Calu3 (cell line): ENCODE measurements at places on chromosomes 4 and X. TPM values are rescaled to one million over a fixed set of nuclear protein-coding genes. Genes with fewer than 3 reads are reported as not detected.

GRCh38 chr4:136909626-136910025 is 622.7 kb downstream of the PCDH18 start:
- H3K4me3 ChIP-seq, result no peak overlapping the region
- no peaks in the 10 kb centered on the region for H3K27me3 ChIP-seq
- no peaks in the 10 kb centered on the region for H3K36me3 ChIP-seq
- H3K4me1 ChIP-seq, result no peaks in the 10 kb centered on the region
- no peak overlapping the region for H3K27ac ChIP-seq

DNA sequence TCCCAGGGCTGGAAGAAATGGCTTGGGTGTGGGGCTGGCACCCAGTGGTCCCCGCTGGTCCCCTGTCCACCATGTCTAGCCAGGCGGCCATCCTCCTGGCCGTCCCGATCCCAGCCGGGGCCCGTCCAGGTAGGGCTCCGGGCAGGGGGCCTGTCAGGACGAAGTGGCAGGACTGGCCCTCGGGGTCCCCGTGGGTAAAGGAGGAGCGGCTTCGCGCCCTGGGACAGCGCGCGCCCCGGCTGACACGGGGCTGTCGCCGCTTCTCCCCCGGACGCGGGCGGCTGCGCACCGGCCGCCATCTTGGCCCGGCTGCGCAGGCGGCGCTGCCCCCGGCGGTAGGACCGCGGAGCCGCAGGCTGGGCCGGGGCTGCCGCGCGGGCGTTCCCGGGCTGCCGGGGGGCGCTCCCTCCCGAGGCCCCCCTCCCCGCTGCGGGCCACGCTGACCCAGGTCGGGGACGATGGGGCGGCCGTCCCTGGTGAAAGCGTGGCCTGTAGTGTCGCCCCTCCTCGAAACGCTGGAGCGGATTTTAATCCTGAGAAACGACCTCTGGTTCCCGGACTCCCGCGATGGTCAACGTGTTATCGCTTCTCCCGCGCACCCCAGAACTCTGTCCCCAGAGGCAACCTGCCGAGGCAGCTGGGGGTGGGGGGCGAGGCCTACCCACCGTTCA is 60.4 kb upstream of the BCOR start:
- H3K4me3 ChIP-seq, result peak overlapping the region; percentile 54
- peak; percentile 53 for DNase-seq
- no peaks in the 10 kb centered on the region for H3K27me3 ChIP-seq
- peaks cover 19% of the 10 kb centered on the region for H3K36me3 ChIP-seq
- no peak overlapping the region for H3K27ac ChIP-seq

GRCh38 chr4:178856139-178856800 is 1414.0 kb upstream of the AGA start:
- no peaks in the 10 kb centered on the region for H3K27me3 ChIP-seq
- H3K4me1 ChIP-seq, result no peaks in the 10 kb centered on the region
- H3K4me3 ChIP-seq, result no peak overlapping the region
- H3K27ac ChIP-seq, result no peak overlapping the region
- no peaks in the 10 kb centered on the region for H3K36me3 ChIP-seq
- DNase-seq, result no peak

- no peak overlapping the region for H3K4me3 ChIP-seq
- H3K4me1 ChIP-seq, result peaks cover 8% of the 10 kb centered on the region
- H3K27ac ChIP-seq, result no peak overlapping the region
Measured at GRCh38 chr4:119068529-119068962, 67.1 kb upstream of the MYOZ2 start.

DNA sequence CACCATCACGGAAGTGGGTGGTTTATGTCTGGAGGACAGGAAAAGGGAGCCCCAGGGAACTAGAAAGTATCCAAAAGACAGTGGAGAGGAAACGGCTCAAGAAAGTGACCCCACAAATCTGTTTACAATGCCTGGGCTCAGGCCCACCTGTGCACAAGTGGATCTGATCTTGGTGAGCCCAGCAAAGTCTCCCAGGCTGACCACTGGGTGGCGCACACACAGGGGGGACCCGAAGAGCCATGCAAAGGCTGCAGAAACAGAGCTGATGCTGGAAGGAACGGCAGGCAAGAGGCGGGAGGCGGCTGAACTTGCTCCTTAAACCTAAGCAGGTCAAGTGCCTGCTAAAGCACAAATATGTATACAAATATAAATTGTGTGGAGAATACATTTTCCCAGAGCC is 9.6 kb downstream of the HAUS7 start:
- H3K4me1 ChIP-seq, result no peaks in the 10 kb centered on the region
- peaks cover 16% of the 10 kb centered on the region for H3K36me3 ChIP-seq
- H3K27ac ChIP-seq, result no peak overlapping the region
- no peak overlapping the region for H3K4me3 ChIP-seq
- peak; percentile 65 for DNase-seq

- H3K27me3 ChIP-seq, result no peaks in the 10 kb centered on the region
- no peaks in the 10 kb centered on the region for H3K36me3 ChIP-seq
- H3K4me1 ChIP-seq, result no peaks in the 10 kb centered on the region
- DNase-seq, result no peak
- no peak overlapping the region for H3K27ac ChIP-seq
Measured at GRCh38 chr4:74174941-74175340, 17.0 kb downstream of the MTHFD2L start.

DNA sequence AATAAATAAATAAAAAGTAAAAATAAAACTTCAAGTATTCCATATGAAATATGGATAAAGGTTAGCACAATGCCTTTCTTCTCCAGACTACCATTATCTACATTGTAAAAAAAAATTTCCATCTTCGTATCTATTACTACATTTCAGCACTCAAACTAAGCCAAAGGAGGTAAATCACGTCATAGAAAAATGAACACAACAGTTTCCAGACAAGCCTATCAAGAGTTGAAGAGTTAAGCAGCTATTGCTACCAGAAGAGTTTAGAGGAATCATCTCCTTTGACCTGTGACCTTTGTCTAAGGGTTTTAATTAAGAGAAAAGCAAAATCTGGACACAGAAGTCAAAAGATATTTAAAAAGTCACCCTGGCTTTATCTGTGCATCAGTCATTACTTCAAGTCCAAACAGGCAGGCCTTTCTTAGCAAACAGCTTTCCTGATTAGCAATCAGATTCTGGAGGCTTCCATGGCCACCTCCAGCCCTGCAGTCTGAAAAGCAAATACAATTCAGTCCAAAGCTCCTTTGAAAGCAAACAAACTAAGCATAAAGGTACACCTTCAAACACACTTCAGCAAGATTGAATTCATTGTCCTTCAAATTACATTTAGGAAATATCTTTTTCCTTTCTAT is 82.2 kb downstream of the APBB2 start:
- no peak overlapping the region for H3K27ac ChIP-seq
- H3K36me3 ChIP-seq, result no peaks in the 10 kb centered on the region
- no peak overlapping the region for H3K4me3 ChIP-seq
- H3K4me1 ChIP-seq, result no peaks in the 10 kb centered on the region

- H3K4me1 ChIP-seq, result no peaks in the 10 kb centered on the region
- H3K27ac ChIP-seq, result no peak overlapping the region
- H3K36me3 ChIP-seq, result no peaks in the 10 kb centered on the region
- DNase-seq, result no peak
Measured at GRCh38 chr4:10581022-10581421, 103.5 kb downstream of the CLNK start.

DNA sequence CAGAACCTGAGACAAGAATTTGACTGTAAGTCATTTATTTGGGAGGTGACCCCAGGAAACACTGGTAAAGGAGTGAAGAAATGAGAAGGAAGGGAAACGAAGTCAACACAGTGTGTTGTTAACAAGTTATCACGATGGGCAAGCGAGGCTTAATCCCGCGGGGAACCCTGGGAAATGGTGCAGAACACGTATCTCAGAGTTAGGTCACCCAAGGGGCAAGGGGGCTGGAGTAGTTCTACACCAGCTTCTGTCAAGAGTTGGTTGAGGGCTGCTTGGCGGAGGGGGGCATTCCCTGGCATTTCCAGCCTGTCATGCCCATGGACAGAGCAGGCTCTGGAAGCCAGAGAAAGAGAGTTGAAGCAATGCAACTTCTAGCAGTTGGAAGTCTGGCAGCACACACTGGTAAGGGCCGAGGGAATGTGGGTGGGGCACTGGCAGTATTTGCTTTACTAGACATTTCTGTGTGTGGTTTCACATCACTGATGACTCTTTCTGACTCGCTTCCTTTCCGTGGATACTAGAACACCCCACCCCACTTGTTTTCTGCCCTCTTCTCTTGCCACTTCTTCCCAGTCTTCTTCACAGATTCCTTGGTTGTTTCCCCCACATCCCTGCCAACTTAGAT is 52.2 kb upstream of the ADGRG2 start:
- H3K36me3 ChIP-seq, result no peaks in the 10 kb centered on the region
- no peak overlapping the region for H3K4me3 ChIP-seq
- peaks cover 11% of the 10 kb centered on the region for H3K27me3 ChIP-seq
- no peak overlapping the region for H3K27ac ChIP-seq

DNA sequence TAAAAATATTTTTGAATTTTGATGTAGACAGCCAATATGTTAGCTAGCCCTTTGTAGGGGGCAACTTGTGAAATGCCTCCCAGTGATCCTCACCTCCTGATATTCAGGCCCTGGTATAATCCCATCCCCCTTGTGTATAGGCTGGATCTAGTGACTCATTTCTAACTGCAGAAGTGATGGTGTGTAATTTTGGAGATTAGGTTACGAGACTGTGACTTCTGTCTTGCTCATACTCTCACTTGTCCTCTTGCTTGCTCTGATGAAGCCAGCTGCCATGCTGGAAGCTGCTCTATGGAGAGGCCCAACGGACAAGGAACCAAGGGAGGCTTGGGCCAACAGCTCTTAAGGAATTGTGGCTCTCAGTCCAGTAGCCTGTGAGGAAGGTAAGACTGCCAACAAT is 61.7 kb downstream of the GPR82 start:
- peaks cover 5% of the 10 kb centered on the region for H3K36me3 ChIP-seq
- H3K4me3 ChIP-seq, result no peak overlapping the region
- no peaks in the 10 kb centered on the region for H3K27me3 ChIP-seq
- peaks cover 10% of the 10 kb centered on the region for H3K4me1 ChIP-seq
- no peak overlapping the region for H3K27ac ChIP-seq

DNA sequence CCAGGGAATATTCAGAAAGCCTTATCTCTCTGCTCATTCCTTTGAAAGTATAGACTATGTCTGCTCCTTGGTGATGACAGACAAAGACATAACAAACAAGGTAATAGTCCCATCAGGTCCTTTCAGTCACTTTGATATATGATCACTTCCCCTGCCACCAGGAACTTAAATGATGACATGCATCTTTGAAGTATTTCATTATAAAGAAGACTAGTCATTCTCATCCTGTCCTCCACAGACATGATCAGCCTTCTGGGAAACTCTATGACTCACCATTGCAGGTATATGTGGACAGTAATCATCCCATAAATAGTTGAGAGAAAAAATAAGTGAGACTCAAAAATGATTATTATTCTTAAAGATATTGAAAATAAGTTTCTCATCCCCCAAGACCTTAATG is 117.5 kb upstream of the VCX2 start:
- no peaks in the 10 kb centered on the region for H3K36me3 ChIP-seq
- no peak overlapping the region for H3K4me3 ChIP-seq
- no peaks in the 10 kb centered on the region for H3K27me3 ChIP-seq
- no peak overlapping the region for H3K27ac ChIP-seq
- no peaks in the 10 kb centered on the region for H3K4me1 ChIP-seq

DNA sequence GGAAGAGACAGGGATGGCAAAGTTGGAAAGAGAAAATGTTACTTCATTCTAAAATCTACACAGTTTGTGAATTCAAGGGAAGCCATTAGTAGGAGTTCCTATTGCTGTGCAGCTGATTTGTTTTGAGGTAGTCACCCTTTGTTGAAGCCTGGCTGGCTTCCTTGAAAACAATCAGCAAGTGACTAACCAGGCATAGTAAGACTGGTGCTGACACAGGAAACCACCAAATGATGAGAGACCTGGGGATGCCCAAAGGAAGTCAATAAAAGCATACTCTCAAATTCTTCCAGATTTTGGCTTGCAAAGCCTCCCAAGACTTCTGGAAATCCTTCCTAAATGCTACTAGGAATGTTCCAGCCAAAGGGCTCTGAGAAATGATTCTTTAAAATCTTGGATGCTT is 23.9 kb upstream of the PRDM8 start:
- no peaks in the 10 kb centered on the region for H3K36me3 ChIP-seq
- H3K27me3 ChIP-seq, result no peaks in the 10 kb centered on the region
- no peak for DNase-seq
- H3K4me1 ChIP-seq, result peaks cover 9% of the 10 kb centered on the region
- no peak overlapping the region for H3K27ac ChIP-seq

GRCh38 chrX:31349515-31349914 is 277.7 kb upstream of the FTHL17 start:
- no peaks in the 10 kb centered on the region for H3K27me3 ChIP-seq
- peaks cover 33% of the 10 kb centered on the region for H3K4me1 ChIP-seq
- peaks cover 5% of the 10 kb centered on the region for H3K36me3 ChIP-seq
- no peak overlapping the region for H3K27ac ChIP-seq

DNA sequence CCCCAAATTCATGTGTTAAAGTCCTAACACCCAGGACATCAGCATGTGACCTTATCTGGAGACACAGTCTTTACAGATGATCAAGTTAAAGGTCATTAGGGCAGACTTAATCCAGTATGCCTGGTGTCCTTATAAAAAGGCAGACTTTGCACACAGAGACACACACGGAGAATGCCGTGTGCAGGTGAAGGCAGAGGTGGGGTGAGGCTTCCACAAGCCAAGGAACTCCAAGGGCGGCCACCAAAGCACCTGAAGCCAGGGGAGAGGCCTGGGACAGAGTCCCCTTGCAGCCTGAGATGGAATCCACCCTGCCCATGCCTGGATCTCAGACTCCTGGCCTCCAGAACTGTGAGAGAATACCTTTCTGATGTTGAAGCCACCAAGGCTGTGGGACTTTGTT is 26.1 kb upstream of the SORCS2 start:
- H3K4me1 ChIP-seq, result no peaks in the 10 kb centered on the region
- DNase-seq, result no peak
- no peaks in the 10 kb centered on the region for H3K36me3 ChIP-seq
- H3K27ac ChIP-seq, result no peak overlapping the region
- H3K4me3 ChIP-seq, result no peak overlapping the region
- H3K27me3 ChIP-seq, result peaks cover 79% of the 10 kb centered on the region

GRCh38 chrX:20260885-20261284 is 5.8 kb downstream of the RPS6KA3 start:
- H3K4me3 ChIP-seq, result no peak overlapping the region
- no peak overlapping the region for H3K27ac ChIP-seq
- H3K36me3 ChIP-seq, result peaks cover 12% of the 10 kb centered on the region
- no peak for DNase-seq
- H3K27me3 ChIP-seq, result no peaks in the 10 kb centered on the region

- no peaks in the 10 kb centered on the region for H3K36me3 ChIP-seq
- H3K4me1 ChIP-seq, result peaks cover 7% of the 10 kb centered on the region
- DNase-seq, result no peak
- H3K27ac ChIP-seq, result no peak overlapping the region
Measured at GRCh38 chr4:113880240-113881028, 99.0 kb downstream of the ARSJ start.

GRCh38 chrX:26848511-26848910 is 614.6 kb downstream of the PPP4R3C start:
- no peak overlapping the region for H3K27ac ChIP-seq
- H3K4me3 ChIP-seq, result no peak overlapping the region
- H3K36me3 ChIP-seq, result no peaks in the 10 kb centered on the region
- H3K27me3 ChIP-seq, result no peaks in the 10 kb centered on the region

- no peaks in the 10 kb centered on the region for H3K27me3 ChIP-seq
- no peaks in the 10 kb centered on the region for H3K4me1 ChIP-seq
- no peak overlapping the region for H3K4me3 ChIP-seq
- H3K27ac ChIP-seq, result no peak overlapping the region
- DNase-seq, result no peak
Measured at GRCh38 chr4:141410839-141411238, 190.1 kb downstream of the ZNF330 start.

SHROOM4 gene
- 2.7 and 3.2 TPM in 2 replicates for total RNA-seq

FRMPD3 gene
- total RNA-seq, result 0.99 and 1.0 TPM in 2 replicates

CLDN2 gene
- 17.6 and 24.7 TPM in 2 replicates for total RNA-seq

SYTL4 gene
- 16.0 and 17.3 TPM in 2 replicates for total RNA-seq
